Urinary bladder (tissue), 4 donors: ENCODE measurements at places on chromosomes 11 and 22. TPM values are rescaled to one million over a fixed set of nuclear protein-coding genes. Genes with fewer than 3 reads are reported as not detected.

The LRRC32 gene
- total RNA-seq: 16.3 TPM

The BIK gene
- 2.5 TPM for total RNA-seq

DNA sequence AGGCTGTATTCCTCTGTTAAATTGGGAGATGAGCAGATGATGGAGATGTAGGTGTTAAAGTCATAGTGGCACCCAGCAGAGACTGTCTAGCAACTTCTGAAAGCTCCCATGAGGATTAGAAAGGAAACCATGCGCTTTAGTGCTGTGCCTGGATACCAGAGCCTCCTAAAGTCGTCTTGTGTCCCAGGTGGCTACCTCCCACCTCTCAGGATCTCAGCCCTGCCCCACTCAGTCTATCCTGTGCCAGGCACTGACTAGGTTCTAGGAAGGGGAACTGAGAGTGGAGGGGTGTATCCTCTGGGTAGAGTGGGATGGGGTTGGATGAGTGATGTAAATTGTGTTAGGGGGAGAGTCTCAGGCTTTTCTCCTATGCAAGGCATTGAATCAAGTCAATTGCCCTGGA, 60.2 kb downstream of the KIAA1671 start:
- DNase-seq: no peak

- DNase-seq: no peak
These were observed 28.0 kb upstream of the CABP7 start for GRCh38 chr22:29691636-29692326.

DNA sequence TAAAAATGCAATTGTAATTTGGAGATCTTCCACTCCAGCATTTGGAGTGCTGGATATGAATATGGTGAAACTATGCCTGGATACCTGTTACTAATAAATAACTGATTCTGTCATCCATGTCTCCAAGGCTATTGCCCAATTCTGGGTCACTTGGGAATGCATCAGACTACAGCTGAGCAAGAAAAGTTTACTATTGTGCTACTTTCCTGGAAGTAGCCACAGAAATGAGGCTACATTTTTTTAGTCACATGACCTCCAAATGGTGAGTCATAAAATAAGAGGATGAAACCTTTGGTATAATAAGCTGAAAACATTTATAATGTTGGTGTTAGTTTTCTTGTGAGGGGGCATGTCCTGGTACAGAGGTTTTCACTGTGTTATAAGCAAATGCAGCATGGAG, 44.4 kb downstream of the DCDC1 start:
- DNase-seq: no peak

The CHADL gene
- total RNA-seq: 1.8 TPM

DNA sequence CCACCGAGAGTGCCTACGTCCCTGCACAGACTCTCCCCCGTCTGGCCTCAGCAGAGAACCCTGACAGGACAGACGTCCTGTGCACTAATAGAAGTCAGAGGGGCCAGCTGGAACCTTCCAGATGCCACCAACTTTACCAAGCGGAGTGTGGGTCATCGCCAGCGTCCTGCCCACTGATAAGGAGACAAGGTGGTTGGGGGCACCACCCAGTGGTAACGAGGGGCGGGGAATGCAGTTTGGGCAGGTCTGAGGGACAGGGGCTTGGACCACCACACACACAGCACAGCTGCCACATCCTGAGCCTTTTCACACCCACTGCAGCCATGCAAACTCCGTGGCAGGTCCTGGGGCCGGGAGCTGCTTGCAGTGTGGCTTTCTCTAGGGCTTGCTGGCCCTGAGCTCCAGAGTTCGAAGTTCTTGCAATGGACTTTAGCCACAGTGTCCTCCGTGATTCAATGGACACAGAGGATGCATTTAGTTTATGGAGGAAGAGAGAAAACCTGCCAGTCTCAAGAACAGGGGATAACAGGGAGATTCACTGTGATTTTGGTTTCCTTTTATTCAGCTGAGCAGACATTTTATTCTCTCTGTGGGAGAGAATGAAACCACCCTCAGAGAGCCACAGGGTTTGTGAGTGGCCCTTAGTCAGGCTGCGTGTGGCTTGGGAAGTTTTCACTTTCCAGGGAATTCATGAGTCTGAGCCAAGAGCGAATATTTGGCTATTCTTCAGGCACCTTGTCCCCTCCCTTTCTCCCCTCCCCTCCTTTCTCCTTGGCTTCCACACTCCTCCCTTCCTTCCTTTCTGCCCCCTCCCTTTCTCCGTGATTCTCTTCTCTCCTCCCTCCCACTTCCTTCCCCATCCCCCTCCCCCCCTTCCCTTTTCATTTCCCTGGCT, 13.1 kb downstream of the MRGPRG start:
- no peak for DNase-seq

The TRIM51 gene
- not detected for total RNA-seq

DNA sequence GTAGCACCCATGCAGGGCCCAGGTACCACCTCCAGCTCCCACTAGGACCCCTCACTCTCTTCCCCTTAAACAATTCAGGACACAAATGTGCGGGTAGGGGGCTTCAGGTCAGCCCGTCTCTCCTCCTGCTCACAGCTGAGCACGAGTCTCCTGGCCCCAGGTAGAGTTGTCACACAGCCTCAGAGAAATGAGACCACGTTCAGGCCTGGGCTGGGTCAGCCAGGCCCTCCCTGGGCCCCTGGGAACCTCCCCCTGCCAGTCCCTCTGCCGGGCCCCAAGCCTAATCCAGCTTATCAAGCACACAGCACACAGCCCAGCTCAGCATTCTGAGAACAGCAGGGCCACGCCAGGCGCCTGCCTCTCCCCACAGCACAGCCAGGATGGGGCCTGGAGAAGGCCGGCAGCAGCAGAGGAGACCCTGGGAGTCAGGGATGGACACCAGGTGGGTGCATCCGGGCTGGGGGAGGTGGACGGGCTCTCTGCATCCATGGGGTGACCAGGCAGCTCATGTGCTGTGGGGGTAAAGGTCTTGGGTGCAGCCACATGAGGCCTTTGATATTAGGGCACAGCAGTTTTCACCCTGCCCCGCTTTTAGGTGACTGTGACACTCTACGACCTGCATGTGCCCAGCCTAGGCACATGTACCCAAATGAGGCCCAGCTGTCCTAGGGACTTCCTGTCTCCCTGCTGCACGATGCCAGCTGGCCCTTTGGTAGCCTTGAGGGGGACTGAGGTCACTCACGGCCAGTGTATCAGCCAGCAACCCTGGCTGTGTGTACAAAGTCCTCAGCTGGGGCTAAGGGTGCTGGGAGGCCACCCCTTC, 87.0 kb downstream of the MORC2 start:
- no peak for DNase-seq
